Cortex of kidney (tissue), 1 donor: ENCODE measurements at places on chromosomes 6 and 20.

- DNase-seq, result no peak
Observed at GRCh38 chr20:58875541-58876134, 23.1 kb downstream of the GNAS start.

- DNase-seq, result no peak
Observed at GRCh38 chr6:53920881-53921280, 126.1 kb downstream of the LRRC1 start.

DNA sequence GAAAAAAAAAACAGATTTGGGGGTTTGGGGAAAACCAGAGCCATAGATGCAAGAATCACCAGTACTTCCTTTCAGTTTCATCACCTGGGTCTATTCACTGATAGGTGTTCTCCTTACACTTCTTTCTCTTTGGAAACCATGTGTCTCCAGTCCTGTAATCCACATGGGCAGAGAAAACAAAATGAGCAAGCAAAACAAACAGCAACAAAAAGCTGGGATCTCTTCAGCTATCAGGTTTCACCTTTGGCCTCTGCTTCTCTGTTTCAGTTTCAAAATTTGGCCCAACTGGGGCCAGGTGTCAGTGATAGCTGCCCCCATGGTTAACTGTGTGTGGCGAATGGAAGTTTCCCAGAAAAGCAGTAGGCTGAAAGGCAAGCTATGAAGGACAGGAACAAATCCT is 220.0 kb upstream of the THBS2 start:
- DNase-seq, result no peak

DNA sequence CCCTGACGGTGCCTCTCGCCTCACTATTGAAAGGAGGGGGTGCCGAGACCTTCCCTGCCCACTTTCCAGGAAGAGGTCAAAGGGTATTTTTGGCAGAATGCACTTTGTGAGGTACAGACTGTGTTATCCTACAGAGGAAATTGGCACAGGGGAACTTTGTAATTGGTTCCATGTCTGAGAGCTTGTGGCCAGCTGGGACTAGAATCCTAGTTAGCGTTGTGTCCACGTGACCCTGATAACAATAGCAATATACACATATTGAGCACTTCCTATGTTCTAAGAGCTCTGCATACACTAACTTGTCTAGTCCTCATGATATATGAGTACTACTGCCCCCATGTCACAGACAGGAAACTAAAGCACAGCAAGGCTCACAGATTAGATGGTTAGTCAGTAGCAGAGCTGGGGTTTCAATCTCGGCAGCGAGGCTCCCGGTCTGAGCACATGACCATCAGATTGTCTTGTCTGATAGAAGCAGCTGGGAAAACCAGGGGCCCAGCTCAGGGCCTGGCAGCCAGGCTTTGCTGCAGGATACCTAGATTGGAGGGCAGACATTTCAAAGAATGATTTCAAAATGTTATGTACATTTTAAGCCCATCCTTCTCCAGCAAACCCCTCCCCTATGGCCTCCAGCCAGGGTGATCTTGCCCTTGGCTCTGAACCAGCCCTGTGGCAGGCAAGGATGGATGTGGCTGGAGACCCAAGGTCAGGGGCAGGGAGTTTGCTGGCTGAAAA is 1.4 kb downstream of the MAPK13 start:
- no peak for DNase-seq

- DNase-seq, result no peak
Observed at GRCh38 chr6:126199466-126199865, 140.4 kb upstream of the CENPW start.

- DNase-seq, result no peak
Observed at GRCh38 chr6:123648723-123649122, 12.0 kb upstream of the TRDN start.

DNA sequence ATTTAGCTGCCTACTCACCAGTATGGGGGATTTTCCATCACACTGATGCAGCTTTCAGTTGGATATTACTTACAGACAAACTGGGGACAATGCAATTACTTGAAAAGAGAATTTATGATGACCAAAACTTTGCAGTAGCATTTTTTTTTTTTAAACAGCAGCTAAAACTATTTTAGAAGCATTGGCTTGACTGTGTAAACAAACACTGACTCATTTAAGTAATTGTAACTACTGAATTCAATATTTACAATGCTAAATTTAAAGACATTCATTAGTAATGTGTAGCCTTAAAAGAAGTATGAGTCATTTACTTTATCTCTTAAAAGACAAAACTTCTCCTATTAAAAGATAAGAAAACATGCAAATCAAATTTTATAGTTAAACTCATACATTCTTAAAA is 295.9 kb upstream of the FERMT1 start:
- no peak for DNase-seq

- DNase-seq, result no peak
Observed at GRCh38 chr6:88840796-88841539, 122.5 kb downstream of the RNGTT start.
